ENCODE measurements at places on chromosomes 7 and 10.

GRCh38 chr10:131231965-131232541 is 79.5 kb downstream of the TCERG1L start:
- no peak for DNase-seq

DNA sequence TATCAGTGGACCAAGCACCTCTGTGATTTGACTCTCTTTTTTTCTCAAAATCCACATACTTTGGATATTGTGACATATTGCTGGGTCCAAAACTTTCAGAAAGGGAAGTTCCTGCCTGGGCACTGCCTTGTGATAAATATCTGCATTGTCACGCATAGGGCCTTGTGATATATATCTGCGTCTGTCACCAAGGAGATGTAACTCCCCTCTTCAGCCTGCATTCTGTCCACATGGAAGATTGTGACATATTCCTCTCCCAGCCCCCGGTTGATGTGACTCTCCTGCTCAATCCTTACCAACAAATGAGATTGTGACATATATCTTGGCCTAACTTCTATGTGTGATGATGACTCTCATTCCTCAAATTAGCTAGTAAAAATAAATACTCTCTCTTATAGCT is 25.4 kb upstream of the ZNF107 start:
- no peak for DNase-seq

DNA sequence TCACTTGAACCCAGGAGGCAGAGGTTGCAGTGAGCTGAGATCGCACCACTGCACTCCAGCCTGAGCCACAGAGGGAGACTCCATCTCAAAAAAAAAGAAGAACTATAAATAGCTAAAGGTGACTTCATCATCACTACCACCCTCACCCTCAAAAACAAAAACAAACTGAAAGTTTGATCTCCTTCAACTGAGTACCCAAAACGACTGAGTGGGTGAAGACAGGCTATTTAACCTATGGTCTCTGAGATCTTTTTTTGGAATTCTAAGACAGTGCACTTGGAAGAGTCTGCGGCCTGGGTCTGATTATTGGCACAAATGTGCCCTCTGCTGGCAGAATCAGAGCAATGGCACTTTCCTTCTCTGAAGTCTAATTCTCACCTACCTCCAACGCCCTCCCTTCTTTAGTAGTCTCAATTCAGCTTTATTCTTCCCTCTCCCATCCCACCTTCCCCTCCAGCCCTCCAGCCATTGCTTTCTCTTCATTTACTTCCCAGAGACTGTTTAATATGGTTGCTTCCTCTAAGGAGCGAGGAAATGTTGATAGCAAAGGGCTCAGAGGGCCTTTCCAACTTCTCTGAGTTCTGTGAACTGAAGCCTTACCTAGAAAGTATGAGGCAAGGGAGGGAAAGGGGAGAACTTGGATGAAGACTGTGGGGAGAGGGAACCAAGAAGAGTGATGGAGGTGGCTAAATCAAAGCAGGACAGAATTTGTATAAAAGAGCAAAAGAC is 2.9 kb upstream of the MYOZ1 start:
- DNase-seq, result no peak

DNA sequence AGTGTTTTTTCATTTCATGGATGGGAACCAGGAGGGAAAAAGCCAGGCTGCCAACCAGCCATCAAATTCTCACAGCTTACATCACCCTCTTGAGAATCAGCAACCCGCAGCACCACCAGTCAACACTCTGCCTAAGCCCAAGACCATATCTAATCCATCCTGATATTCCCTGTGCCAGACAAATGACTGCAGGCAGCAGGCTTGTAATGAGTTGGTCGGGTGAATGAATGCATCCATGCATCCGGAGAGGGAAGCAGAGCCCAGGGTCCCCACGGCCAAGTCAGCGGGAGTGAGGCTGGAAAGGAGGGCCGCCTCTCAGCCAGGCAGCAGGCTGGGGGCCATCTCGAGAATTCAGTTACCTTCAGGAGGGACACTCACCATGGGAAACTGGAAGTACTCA is 46.9 kb downstream of the SLIT1 start:
- no peak for DNase-seq

DNA sequence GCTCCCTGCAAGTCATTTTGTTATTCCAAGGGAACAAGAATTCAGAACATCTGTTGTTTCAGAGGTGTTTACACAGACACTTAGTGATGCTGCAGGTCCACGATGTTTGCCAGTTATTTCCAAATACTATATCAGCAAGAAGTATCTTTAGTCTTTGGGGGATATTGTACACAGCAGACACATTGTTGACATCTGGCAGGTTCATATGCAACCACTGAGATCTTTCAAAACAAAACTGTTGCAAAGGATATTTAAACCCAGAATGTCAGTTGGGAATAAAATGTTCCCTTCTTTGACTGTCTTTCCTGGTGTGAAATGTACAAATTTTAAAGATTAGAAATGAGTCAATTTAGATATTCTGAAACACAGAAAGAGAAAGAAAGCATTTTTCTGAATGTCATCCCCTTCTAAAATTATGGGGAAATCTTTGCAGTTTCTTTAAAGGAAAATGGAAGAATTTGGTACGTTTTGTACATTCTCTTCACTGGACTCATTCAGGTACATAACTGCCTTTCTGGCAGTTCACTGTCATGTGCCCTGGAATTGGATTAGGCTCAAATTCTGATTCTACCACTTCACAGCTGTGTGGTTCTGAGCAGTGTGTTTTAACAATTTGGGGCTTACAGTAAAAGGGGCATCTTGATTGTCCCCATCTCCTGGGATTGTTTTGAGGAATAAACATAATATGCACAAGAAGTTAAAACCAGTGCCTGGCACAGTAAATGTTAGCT is 40.3 kb upstream of the CELF2 start:
- no peak for DNase-seq
